ENCODE measurements at places on chromosomes 5 and 9.

- DNase-seq, result no peak
These were observed 6.9 kb downstream of the ARHGAP26 start for GRCh38 chr5:142777099-142777498.

DNA sequence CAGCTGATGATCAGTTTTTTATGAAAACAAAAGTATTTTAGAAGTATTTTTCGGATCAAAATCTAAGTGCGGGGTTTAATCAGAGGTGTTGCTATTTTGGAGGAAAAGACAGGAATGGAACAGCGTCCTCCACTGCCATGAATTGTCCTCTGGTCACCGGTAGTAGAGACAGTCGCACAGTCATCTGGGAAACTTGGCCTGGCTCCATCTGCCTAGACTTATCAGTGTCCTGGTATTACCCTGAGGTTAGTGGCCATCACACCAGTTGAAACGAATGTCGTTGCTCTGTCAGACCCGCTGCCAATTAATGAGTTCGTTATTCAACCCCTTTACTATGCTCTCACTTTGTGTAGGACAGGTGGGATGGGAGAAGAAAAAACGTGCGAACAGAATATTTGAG, 8.2 kb downstream of the TLX3 start:
- no peak for DNase-seq

DNA sequence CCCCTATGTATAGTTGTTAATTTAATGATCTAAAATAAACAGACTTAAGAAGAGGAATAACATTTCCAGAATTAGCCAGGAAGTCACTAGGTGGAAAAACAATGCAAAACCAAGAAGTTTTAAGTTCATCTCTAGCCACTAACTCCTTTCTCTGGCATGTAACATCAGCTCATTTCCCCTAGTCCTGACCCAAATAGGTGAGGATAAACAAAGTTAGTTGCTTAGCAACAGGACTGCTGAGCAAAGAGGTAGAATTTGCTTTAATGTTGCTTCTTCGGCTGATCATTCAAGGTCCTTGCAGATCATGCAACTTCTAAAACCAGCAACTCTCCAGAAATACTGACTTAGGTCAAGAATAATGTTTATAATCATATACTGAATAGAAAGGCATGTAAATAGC, 675.8 kb downstream of the CETN3 start:
- DNase-seq, result no peak

- DNase-seq, result no peak
These were observed 239.0 kb downstream of the ISL1 start for GRCh38 chr5:51622161-51622790.

GRCh38 chr5:69492923-69493395, 369 bp downstream of the OCLN start:
- no peak for DNase-seq

GRCh38 chr5:141508798-141509611, 20.1 kb downstream of the PCDHGC5 start:
- peak; percentile 76 for DNase-seq

DNA sequence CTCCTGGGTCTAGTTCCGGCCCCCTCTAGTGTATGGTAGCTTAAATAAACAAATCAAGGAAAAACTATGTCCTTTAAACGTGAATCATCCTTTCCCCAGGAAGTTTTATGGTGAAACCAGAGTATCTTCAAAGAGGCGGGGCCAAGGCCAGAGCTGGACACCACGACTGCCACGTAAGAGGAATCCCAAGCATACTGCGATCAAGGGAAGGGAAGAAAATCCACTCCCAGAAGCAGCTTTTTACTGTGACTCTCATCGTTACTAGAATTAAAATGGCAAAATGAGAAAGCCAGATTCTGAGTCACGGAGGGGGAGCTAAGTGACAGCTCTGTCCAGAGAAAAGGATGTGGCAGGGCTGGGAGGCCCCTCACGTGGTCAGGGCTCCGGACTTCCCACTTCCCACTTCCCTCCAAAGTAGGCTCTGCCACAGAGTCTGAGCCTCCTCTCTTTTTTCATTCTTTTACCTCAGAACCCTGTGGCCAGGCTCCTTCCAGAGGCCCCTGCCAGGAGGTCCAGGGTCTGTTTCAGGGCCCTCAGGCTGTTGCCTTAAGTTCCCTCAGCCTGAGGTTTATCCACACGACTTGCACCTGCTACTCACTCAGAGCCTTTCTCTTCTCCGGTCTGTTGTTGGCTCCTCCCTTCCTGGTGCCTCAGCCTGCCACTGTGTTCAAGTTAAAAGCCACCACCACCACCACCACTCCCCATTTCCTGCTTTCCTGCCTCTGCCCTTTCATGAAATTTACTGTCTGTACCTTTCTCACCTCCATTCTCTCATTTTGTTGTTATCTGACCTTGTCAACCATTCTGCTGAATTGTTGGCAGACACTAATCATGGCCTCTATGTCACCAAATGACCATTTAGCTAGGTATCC, 1.4 kb upstream of the GLRX start:
- DNase-seq, result peak; percentile 91

- no peak for DNase-seq
These were observed 318.7 kb upstream of the IRX4 start for GRCh38 chr5:2201421-2201820.

DNA sequence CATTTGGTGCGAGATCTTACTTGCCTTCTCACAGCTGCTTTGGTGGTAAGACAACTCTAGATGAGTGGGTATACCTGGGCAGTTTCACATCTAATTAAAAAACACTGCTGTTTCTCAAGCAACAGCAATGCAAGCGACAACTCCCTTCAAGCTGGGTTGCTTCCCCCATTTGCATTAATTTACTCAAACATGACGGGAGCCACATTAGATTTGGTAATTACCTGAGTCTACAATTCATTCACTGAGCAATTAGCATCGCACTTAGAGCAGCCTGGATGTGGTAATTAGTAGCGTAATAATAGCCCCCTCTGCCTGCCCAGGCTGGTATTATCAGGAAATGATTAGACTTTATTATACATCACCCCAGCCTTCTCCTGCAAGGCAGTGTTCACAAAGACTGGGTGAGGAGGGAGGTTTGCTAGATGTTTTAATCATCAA, 73.4 kb downstream of the FBXO38 start:
- DNase-seq, result no peak

GRCh38 chr9:113748135-113748534, 128.0 kb upstream of the ZNF618 start:
- no peak for DNase-seq

- no peak for DNase-seq
These were observed 16.4 kb downstream of the LMAN2 start for GRCh38 chr5:177334781-177335700.

DNA sequence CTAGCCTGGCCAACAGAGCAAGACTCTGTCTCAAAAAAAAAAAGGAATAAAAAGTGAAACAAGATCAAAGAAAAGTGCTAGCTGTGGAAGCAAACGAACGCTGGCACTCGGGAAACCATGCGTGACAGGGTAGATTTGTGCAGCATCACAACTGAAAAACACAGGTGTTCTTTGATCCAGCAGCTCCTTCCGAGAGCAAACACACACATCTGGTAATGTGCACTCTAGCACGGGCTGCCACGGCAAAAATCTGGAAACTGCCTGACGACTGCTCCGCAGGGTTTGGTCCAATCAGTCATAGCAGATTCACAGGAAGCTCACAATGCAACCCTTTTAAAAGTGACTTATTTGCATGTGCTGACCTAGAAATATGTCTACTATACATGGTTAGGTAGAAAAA, 80.0 kb downstream of the SYK start:
- DNase-seq, result no peak

- no peak for DNase-seq
These were observed 26.4 kb downstream of the ATP6V0E1 start for GRCh38 chr5:173010021-173010420.

GRCh38 chr5:170630711-170631141, 126.9 kb downstream of the KCNIP1 start:
- no peak for DNase-seq

GRCh38 chr9:73009649-73010288, 56.9 kb upstream of the ALDH1A1 start:
- no peak for DNase-seq

DNA sequence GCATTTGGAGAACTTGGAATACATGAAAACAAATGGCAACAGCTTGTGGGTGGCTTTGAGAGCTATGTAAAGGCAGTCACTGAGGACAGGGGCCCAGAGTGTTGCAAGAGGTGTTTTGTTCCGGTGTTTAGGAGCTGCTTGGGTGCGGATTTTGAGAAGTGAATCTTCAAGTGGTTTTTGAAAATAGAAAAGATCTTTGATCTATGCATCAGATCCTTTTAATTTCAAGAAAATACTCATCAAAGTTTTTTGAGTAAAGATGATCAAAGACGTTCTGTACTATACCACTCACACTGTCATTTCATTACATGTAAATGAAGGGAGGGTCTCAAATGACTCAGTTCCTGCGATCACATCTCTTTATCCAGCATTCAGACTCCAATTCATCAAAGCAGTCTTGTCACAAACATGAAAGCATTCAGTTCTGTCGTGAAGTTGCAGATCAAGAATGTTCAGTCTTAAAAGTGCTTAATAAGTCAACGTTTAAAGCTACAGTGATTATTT, 112.5 kb downstream of the WDR41 start:
- DNase-seq, result no peak

GRCh38 chr9:34519321-34520020, 3.3 kb downstream of the ENHO start:
- DNase-seq, result no peak

DNA sequence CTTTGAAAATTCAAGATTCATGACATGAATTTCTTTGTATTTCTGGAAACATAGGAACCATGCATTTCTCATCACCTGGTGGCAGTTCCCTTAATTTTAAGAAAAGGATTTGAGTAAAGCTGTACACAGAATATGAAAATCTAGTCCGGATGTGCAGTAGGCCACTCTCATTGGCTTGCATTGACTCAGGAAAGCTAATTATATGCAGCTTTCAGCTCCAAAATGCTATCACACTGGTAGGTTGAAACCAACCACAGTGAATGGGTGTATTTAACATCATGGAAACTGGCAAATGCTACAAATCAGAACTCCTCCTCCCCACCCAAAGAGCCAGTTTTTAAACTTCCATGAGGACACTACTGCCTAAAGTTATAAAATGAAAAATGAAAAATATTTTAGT, 161.6 kb upstream of the FBXL17 start:
- no peak for DNase-seq

GRCh38 chr5:75551471-75551870, 39.8 kb downstream of the POLK start:
- peak; percentile 32 for DNase-seq

DNA sequence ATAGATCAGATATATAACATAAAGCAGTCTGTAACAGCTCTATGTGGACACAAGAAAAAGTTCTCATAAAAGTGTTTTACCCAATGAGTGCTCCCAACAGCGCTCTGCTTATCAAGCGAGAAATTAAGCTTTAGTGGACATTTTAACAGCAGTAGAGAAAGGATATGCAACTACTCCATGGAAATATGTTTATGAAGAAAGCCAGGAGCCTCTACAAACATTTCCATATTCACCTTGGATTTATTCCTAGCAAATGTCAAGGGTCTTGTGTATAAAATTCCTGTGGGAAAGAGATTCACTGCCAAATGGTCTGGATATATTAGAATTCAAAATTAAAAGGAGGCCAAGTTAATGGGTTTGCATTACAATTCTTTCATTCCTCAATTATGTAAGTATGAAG, 66.5 kb downstream of the DTWD2 start:
- no peak for DNase-seq

- DNase-seq, result no peak
These were observed 27.6 kb upstream of the TEX48 start for GRCh38 chr9:114709636-114710035.

GRCh38 chr5:57231607-57232006, 57.7 kb downstream of the GPBP1 start:
- no peak for DNase-seq

DNA sequence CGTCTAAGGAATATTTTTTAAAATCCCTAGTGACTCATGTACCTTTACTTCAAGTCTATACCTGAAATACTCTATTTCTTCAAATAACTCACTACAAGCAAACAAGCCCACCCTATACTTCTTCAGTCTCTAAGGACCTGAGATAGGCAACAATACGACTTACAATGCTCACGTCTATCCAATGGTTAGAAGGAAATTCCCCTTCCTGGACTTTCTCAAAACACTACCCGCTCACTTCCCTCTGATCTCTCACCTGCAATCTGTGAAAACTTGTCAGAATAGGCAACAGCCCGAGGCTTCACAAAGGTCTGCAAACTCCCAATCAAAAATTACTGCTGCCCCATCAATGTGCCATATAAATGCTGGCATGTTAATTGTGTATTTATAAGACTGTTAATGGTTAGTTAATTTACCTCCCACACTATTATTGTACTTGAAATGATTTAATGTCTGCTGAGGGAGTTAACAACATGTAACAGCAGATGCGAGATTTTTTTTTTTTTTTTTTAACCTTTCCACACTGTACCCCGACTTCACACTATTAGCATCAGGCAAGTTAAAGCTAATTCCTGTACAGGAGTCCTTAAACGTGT, 27.3 kb downstream of the MAPKAP1 start:
- DNase-seq, result no peak

GRCh38 chr5:38576442-38576841, 20.0 kb upstream of the LIFR start:
- no peak for DNase-seq

DNA sequence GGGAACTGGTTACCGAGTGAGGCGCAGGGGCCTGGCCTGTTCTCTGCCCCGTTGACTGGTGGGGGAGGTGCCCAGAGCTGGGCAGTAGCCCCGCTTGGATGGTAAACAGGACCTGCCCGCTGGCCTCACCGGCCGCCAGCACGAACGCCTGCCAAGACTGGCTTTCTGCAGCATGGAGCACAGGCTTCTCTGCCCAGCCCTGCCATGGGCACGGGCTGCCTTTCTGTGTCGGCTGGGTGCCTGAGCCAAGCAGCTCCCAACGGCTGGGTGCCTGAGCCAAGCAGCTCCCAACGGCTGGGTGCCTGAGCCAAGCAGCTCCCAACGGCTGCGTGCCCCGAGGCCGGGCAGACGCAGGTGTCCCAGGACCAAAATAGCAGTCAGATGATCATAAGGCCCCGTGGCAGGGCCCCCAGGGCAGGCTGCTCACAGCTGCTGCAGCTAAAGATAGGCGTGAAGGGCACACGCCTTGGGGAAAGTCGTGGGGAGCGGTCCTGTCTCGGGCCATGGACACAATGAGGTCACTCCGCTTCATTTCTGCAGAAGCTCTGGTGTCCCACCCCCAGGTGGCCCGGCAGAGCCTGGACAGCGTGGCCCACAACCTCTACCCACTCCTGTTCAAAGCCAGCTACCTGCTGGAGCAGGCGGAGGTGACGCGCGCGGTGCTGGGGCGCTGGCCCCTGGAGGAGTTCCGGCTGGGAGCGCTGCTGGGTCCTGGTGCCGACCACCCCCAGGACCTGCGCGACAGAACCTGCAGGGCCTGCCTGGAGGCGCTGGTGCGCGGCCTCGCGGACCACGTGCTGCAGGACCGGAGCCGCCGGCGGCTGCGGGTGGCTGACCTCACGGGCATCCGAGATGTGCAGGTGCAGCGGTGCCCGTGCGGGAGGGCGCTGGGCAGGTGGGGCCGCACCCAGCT, at the start of gene LRRC14B:
TSS of gene LRRC14B (plus strand) at position 460 of the 913 bp plus-strand sequence. CDS start at position 504, 44 bp downstream.
- DNase-seq, result no peak
